ENCODE measurements at places on chromosomes 6 and 20.

- no peak for DNase-seq
Measured at GRCh38 chr20:59948212-59948611, 8.0 kb downstream of the FAM217B start.

GRCh38 chr6:15425947-15426346 lies 180.1 kb downstream of the JARID2 start:
- no peak for DNase-seq

GRCh38 chr6:148830614-148831013 lies 83.8 kb downstream of the UST start:
- DNase-seq, result no peak

GRCh38 chr6:157911278-157911677 lies 70.4 kb upstream of the SYNJ2 start:
- no peak for DNase-seq

GRCh38 chr6:41051873-41052272 lies 1.1 kb upstream of the APOBEC2 start:
- DNase-seq, result no peak

DNA sequence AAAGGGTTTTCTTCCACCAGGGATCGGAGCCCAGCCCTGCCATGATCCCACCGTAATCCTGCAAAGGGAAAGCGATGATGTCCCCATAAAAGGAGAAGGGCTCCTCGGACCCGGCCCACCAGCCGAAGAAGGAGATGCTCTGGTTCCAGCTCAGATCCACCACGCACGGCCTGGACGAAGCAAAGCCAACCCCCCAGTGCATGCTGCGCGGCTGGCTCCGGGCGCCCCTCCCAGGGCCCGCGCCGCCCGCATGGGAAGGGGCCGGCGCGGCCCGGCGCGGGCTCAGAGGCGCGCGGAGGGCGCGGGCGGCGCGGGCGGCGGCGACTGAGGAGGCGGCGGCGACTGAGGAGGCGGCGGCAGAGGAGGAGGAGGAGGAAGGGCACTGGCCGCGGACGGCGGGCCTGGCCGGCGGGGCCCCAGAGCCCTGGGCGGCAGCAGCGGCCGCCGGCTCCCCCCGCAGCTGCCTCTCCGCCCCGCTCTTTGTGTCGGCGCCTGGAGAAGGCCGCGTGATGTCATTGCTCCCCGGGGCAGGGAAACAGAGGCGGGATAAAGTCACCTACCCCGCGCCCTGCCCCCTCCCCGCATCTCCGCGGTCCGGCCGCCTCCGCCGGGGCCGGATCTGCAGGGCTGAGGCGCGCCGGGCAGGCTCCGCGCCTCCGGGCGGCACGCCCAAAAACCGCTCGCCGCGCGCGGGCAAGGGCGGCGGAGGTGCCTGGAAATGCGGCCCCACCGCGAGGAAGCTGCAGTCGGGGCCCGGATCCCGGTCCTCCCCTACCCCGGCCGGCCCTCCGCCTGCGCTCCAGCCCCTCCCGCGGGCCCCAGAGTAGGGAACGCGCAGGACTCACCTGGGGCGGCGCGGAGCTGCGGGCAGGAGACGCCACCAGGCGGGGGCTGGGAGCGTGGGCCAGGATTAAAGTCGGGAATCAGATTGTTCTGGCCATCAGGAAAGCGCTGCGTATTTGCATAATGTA lies at the start of gene FAXC:
Gene FAXC (minus strand): TSS at position 504 of the 971 bp plus-strand sequence. CDS start 302 bp downstream, at position 202.
- DNase-seq, result peak; percentile 39

Measured in NCI-H2227 treated with DMSO at 0.1 percent for 48 hours (cell line).